CD4-positive, alpha-beta T cell treated with Interleukin-10 for 1 hour (primary cell): ENCODE measurements at places on chromosomes 11 and 22.

DNA sequence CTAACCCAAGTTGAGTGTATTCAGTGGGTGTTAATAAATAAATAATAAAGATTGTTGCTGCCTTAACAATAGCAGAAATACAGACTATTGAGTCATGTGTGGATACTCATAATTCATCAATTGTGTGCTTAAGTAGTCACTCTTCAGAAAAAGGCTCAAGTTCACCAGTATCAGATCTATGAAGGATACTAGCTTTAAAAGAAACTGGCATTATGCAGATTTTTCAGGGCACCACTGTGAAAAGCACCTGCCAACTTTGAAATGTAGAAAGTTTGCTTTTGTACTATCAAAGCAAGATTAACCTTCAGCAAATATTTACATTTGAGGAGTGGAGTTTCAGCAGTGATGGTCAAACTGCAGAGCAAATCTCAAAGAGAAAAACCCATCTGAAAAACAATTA is 20.1 kb upstream of the SYTL2 start:
- no peak for DNase-seq

DNA sequence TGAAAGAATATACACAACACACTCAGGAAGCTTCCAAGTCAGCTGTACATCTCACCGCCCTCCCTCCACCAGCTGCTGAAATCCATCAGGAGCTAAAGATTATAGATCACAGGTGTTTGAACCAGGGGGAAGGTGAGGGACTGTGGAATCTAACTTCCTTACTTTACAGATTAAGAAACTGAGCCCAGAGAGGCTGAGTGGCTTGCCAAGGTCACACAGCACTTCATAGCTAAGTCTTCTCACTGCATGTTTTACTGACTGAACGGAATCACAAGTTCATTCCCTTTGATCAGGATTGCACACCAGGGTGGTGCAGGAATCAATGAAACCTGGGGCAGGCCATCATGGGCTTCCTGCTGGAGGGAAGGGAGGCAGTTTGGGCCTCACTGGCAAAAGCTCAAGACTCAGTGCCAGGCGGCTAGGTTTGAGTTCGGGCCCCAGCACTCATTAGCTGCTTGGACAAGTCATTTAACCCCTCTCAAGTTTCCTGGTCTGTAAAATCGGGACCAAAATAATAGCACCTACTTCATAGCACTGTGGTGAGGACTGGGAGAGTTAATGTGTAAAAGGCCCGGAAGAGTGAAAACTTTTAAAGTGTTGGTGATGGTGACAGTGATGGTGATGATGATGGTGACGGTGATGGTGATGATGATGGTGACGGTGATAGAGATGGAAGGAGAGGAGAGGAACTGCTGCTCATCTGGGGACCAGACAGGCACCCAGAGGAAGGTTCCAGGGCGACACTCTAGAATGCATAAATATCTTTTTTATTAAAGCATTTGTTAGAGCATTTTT is 8.2 kb downstream of the CD5 start:
- peak; percentile 53 for DNase-seq

- no peak for DNase-seq
Measured at GRCh38 chr11:61742391-61742790, 10.0 kb upstream of the MYRF start.

DNA sequence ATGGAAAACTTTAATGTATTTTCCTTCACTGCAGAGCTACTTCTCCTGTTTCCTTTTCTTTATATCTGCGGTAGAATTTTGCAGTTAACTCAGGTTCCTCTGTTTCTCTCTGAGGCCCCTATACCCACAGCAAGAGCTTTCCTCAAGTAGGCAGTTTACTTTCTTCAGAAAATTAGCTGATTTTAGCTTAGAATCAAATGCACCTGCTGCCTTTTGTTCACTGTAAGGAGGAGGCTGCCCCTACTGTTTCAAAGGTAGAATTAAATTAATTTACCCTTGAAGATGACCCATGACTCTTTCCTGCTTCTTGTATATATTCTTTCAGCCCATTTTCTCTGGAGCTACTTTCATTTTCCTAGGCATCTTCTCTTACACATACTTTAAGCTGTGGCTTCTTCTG is 68.7 kb upstream of the GDPD4 start:
- no peak for DNase-seq

DNA sequence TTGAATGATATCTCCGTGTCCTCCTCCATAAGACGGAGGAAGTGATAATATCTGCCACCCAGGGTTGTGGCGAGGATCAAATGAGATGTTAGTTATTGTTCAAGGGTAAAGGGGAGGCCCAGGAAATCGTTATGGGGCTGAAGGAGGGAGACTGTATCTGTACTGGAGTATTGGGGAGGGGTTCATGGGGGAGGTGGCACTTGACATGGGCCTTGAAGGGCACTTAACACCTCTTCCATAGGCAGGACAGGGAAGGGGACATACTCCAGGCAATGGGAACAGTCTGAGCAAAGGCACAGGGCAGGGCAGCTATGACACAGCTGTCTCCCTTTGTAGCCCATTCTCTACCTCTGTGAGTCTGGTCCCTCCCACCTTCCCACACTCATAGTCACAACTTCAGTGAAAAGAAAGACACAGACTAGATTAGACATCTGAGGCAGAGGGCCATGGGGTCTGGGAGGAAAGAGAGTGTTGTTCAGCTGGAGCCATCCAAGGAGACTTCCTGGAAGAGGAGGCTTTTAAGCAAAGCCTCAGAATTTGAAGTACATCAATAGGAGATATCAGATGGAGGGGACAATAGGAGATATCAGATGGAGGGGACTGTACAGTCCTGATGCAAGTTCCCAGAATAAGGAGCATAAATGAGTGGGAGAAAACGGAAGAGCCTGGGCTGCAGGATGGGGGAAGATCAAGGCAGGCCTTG is 15.8 kb upstream of the DGKZ start:
- DNase-seq: peak; percentile 61

- no peak for DNase-seq
Measured at GRCh38 chr11:127472505-127472904, 471.9 kb upstream of the KIRREL3 start.

DNA sequence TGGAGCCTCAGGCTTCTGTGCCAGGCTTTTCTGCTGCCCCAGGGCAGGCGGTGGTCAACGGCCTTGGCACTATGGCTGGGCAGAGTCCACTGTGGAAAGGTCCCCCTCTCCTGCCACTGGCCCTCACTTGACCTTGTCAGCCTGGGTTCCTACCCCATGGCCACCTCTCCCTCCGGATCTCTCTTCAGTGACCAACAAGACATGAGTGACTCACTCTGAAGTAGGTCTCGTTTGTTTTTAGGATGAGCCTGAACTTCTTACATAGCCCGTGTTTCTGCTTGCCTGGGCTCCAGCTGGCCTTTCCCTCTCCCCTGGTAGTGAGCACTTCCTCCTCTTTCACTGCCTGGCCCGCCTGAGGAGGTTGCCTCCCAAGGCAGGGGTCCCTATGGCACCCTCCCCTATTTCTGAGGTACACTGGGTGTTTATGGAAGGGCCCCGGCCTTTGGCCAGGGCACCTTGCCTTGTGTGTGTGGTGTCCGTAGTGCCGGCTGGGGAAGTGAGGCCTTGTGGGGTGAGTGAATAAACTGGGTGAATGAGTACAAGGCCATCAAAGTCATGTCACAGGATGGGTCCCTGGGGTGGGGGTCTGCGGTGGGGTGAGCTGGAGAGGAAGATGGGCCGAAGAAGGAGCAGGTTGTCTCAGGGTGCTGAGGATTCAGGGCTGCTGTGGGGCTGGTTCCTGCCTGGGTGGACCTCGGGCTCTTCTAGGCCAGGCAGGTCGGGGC is 5.0 kb downstream of the SHANK3 start:
- DNase-seq: no peak

DNA sequence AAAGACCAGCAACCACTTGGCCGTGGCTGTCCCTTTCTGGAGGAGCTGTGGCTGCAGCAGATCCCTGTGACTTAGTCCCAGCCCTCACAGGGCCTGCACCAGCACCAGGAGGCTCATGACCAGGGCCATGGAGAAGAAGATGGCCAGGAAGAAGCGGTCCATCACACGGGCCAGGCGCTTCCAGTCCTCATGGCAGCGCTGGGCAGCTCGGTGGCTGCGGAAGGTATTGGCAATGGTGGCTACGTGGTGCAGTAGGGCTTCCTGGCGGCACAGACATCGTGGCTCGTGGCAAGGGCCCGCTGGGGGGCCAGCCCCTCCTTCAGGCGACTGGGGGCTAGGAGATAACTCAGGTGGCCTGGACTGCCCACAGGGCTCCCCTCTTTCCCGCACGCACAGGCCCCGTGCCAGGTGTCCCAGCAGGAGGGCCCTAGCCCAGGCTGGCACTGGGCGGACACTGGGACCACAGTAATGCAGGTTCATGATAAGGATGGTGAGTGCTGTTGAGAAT is 5.1 kb downstream of the CHRNA10 start:
- DNase-seq: no peak

- no peak for DNase-seq
Measured at GRCh38 chr11:87456499-87456898, 418.8 kb downstream of the TMEM135 start.

DNA sequence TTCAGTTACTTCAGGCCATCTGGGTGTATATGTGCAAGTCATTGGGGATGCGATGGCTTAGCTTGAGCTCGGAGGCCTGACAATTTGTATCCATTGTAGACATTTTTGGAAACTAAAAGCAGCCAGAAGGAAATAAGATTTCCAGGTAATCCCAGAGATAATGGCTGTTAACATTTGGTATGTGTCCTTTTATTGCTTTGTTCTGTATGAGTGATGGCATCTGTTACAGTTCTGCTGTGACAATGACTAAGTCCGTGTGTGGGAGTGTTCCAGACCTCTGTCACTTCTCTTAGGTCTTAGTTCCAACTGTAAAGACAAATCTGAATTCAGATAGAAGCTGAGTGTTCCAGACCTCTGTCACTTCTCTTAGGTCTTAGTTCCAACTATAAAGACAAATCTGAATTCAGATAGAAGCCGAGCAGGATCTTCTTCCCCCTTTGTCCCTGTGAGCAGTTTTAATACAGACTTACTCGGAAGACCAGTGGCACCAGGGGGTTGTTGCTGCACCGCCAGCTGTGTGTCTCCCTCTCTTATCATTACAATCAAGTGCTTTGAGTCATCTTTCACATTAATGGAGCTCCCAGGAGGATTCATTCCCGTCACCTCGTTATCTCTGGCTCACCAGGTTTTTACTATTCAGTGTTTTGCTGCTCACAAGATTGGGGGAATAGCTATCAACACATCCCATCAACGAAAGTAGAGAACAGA is 190.9 kb upstream of the SORL1-AS1 start:
- DNase-seq: no peak

DNA sequence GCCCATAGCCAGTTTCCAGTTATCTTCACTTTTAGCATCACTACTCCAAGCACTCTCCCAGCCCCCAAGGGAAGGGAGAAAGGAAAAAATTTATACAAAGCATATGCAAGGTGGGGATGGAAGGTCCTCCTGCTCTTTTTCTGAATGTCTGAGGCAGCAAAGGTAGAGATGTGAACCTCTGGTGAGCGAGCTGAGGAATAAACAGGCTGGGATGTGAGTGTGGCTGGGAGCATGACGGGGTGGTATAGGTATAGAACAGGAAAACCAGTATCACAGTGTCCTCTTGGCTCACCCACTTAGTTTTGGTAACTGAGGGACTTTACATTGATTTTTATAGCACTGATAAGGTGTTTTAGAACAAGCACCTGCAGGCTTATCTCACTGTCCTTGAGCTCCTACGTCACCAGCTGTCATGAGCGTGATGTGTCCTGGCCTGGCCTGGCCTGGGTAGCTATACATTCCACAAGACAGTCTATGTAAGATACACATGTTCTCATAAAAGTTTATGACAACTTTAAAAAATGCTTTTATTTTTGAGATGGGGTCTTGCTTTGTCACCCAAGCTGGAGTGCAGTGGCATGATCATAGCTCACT is 10.3 kb upstream of the POLD3 start:
- no peak for DNase-seq

GRCh38 chr11:131692151-131692550 is 321.7 kb downstream of the NTM start:
- DNase-seq: no peak

GRCh38 chr22:27108425-27109114 is 451.2 kb downstream of the MIAT start:
- DNase-seq: no peak

DNA sequence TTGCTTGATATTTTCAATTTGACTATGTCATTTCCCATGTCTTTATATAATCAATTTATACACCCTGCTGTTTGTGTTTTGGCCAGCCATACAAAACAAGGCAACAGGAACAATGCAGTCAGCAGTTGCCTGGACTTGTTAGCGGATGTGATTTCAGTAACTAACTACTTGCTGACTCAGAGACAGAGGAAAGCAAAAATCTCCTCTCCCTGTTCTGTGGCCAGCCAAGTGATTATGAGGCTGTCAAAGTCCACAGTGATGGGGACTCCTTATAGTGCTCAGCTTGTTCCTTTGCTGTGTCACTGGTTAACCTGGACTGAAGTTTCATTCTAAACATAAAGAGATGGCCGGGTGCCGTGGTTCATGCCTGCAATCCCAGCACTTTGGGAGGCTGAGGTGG is 32.6 kb upstream of the APLP2 start:
- DNase-seq: no peak

- DNase-seq: no peak
Measured at GRCh38 chr22:19880786-19881569, 26.3 kb upstream of the GNB1L start.

DNA sequence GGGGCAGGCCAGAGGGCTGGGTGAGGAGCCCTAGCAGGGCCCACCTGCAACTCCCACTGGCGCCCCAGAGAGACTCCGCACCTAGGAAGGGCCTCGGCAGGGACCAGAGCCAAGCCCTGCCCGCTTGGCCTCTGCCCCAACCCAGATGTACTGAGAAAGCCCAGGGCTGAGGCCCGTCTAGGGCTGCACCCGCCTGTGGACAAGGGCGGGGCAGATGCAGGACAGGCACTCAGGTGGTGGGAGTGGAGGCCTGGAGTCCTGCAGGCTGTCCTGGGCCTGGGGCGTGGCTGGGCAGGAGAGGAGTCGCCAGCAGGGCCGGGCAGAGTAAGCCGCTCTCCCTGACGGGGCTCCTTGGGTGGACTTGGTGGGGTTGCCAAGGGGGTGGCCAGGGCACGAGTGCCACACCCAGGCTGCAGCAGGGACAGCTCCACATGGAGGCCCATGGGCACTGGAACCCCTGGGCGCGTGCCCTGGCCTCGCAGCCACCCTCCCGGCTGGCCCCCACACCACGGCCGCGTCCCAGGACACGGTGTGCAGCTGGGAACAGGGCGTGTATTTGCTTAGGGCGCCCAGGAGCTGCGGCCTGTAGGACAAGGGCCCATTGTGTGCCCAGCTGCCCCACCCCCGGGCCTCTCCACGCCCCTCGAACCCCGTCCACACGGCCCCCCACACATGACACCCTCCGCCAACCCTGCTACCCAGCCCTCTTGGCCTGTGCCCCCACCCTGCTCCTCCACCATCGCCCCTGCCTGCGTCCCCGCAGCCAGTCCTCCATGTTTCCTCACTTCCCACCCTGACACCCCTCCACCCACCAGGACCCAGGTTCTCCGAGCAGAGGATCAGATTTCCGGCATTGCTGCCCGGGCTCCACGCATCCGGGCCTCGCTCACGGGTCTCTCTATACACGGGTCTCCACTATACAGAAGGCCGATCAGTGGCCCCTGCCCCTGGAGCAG is 11.3 kb upstream of the PIM3 start:
- DNase-seq: no peak
